ENCODE measurements at places on chromosomes 5 and 9.
A peak's percentile ranks its signal among the peaks of the same experiment; 100 is the strongest.

GRCh38 chr5:175609526-175609925 lies 48.3 kb upstream of the HRH2 start:
- H3K36me3 ChIP-seq = no peaks in the 10 kb centered on the region
- H3K4me1 ChIP-seq = no peaks in the 10 kb centered on the region

DNA sequence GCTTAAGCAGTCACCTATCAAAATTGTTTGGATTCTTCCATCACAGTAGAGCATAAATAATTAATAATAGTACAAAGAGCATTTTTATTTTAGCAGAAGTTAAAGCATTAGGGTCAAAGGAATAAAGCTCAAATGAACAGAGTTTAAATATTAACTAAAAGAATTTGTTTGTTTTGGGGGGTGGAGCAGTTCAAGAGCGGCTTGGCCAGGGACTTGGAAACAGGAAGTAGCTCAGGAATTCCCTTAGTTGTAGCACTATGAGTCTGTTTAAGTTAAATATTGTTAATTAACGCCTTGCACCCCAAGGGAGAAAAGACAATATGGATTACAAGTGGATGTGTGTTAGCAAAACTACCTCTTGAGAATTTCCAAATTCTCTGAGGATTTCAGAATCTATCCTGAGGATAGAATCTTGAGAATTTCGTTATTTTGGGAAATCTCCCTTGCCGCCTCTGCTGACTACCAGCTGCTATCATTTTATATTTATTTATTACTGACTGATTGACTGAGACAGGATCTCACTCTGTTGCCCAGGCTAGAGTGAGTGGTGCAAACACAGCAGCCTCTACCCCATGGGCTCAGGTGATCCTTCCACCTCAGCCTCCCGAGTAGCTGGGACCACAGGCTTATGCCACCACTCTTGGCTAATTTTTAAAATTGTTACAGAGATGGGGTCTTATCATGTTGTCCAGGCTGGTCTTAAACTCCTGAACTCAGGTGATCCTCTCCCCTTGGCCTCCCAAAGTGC lies 96.7 kb upstream of the CHD1 start:
- H3K36me3 ChIP-seq = no peaks in the 10 kb centered on the region
- no peaks in the 10 kb centered on the region for H3K27me3 ChIP-seq
- DNase-seq = peak; percentile 59
- H3K27ac ChIP-seq = no peak overlapping the region

- peak overlapping the region; percentile 17 for H3K27ac ChIP-seq
- no peak overlapping the region for H3K4me3 ChIP-seq
- H3K4me1 ChIP-seq = peaks cover 7% of the 10 kb centered on the region
- DNase-seq = no peak
- H3K27me3 ChIP-seq = no peaks in the 10 kb centered on the region
These were observed 73.1 kb downstream of the RGS3 start for GRCh38 chr9:113536483-113537228.

DNA sequence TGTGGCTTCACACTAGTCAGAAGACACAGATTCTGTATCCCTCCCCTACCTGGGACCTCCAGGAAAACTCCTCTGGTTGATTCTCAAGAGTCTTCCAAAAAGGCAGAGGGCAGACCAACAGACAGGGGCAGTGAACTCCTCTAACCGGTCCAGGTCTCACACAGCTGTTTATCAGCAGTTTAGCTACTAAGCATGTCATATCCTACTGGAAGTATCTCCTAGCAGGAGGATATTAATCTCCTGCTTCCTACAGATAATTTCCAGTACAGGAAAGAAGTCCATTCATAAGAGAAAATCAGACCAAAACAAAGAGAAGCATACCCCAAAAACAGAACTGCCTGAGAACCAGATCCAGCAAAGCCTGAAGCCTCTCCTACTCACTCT lies 64.3 kb downstream of the DTWD2 start:
- H3K36me3 ChIP-seq = no peaks in the 10 kb centered on the region
- DNase-seq = no peak
- no peaks in the 10 kb centered on the region for H3K4me1 ChIP-seq
- no peak overlapping the region for H3K27ac ChIP-seq
- H3K4me3 ChIP-seq = no peak overlapping the region

DNA sequence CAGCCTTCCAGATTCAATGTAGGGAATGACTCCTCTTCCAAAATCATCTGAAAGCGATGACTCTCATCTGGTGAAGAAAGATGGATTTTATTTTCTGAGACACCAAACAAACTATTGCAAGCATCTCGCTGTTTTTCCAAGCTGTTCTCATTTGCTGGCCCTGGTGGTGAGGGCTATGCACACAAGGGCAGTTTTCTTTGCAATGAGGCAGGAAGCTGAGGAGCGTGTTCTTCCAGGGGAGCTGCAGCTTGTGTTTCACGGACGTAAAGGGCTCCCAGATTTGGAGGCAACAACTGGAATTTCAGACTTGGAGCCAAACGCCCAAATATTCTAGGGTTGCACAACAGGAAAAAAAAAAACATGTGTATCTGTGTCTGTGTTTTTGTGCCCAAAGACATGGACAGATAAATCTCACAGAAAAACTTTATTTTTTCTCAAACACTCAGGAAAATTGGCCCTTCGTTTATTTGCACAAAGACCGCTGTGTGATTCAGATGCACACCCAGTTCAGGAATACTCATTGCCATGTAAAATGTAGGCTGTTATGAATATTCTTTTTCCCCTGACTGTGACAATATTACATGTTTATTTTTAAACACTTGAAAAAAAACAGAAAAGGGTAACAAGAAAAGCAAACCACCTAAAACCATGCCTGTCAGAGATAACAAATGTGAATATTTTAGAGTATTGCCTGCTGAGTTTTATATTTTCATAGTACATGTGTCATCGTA lies 151.3 kb downstream of the GAS1 start:
- H3K36me3 ChIP-seq = no peaks in the 10 kb centered on the region
- H3K27me3 ChIP-seq = no peaks in the 10 kb centered on the region

Data from upper lobe of left lung (tissue), 6 donors.